Activated CD4-positive, CD25-positive, alpha-beta regulatory T cell (primary cell): ENCODE measurements at places on chromosomes 3 and 15.
A peak's percentile ranks its signal among the peaks of the same experiment; 100 is the strongest.

DNA sequence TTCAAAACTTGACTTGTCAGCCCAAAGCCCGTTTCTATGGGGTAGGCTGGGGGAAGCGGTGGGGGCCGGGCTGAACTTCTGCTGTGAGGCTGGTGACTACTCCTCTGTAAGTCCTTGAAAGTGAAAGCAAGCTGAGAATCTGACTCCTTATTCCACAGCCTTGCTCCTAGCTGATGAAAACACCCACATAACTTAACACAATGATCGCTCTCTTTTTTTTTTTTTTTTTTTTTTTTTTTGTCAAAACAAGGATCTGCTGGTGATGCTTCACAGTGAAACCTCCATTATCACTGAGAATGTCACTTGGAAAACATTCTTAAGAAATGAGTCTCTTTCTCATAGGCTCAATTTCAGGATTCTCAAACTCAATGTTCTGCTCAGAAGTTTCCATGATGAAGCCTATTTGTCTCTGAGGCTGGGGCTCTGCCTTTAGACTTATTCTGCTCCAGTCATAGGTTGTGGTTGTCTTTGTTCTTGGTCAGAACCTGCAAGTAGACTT, 31.4 kb upstream of the TKT start:
- DNase-seq: no peak

DNA sequence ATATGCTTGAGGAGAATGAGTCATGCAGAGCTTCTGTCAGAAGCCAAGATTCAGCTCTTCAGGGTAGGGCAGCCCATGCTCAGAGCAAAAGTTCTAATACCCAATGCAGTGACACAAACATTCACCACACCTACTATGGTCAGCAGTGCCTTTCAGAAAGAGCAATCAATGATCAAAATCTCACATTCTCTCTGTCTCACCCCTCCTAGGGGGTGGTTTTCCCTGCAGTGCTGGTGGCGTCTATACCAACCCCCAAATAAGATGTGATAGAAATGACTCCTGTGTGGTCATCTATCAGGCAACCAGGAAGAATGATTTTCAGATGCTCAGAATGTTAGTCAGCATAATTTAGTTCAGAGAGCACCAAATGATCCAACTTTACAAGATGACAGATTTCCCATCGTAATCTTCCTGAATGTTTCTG, 385.3 kb downstream of the NTRK3 start:
- DNase-seq: no peak

DNA sequence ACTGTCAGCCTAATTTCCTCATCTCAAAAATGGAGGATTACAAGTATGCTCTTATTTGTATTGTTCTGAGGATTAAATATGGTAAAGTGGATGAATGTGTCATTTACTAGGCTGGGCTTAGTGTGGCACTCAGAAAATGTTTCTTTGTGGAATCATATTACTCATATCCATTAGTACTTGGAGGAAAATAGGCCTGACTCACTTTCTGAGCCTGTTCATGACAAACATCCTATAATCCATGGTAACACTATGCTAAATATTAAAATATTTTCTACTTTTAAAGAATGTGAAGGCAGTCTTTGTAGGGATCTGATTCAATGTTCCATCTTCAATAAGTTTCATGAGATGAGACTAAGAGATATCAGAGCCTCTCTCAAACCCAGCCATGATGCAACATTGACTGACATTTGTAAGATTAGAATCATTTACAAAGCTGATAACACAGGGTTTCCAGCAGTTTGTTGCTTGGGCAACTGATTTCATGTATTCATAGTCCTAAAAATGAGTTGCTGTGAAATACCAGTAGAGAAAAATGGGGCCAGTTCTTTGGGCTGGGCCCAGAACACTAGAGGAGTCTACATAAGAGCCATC, 1048.5 kb downstream of the NTRK3 start:
- no peak for DNase-seq

- no peak for DNase-seq
These were observed 11.6 kb upstream of the VGLL4 start for GRCh38 chr3:11655196-11655928.

DNA sequence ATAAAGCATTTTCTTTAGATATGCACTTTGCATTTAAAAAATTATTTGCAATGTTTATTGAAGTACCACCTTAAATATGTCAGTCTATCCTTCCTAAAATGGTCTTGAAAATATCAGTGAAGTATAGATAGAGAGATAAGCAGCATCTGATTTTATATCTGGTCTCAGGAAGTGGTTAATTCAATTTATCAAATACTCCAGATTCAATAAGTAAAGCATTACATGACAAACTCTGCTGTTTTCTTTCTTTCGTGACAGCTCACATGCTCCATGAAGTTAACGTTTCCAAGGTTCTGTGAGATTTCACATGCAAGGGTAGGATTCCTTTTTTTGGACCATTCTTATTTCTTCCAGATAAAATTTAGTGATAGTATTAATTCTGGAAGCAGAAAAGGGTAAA, 775.4 kb upstream of the ROBO1 start:
- DNase-seq: no peak

DNA sequence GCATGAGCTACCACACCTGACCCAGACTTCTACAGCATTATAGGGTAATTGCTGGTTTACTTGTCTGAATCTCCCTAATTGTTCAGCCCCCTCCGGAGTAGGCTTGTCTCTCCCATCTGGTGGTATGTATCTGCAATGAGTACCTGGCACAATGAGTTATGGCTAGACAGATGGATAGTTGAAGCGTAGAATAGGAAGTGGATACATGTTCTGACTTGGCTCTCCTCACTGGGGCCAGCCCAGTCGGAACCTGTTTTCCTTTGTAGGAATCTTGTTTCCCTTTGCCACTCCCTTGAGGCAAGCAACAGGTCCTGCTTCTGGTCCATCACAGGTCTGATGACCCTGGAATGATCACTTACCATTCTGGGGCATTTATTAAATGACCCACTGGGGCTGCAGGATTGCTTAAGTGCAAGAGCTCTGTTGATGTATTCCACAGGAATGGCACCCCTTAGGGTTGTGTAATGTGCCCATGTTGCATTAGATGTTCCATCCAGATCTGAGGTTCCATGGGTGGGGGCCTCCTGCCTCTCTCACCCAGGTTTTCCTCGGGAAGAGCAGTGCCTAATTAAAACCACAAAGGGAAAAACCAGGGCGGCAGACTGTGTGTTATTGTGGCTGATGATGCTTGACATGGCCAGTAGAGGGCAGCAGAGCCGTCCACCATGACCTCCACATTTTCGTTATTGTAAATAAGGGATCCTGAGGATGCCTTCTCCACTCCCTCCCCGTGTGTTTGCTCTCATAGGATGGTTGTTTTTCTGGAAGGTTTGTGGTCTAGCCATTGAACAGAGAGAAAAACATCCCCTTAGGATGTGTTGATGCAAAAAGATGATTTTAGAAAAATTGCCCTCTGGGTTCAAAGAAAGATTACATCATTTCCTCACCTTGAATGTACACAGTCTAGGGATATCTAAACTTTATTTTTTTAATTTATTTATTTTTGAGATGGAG, 58.0 kb downstream of the CMTM8 start:
- peak; percentile 11 for DNase-seq

DNA sequence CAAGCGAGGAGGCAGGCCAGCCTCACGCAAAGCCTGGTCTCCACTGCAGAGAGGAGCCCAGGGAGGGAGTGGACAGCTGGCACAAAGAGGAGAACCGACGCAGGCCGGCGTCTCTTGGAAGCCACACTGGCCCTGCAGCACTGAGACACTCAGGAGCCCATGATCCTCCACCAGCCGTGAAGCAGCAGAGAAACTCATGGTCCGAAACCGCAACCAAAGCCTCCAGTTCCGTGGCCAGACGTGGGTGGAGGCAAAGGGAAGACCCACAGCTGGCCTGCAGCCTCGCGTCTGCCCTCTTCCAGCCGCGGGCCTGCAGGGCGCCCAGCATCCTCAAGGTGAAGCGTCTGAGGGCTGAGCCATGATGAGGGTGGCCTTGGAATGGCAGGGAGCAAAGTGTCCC, 62.2 kb upstream of the SEC61A1 start:
- DNase-seq: no peak

GRCh38 chr15:62067448-62068044, 769 bp downstream of the C2CD4A start:
- no peak for DNase-seq

DNA sequence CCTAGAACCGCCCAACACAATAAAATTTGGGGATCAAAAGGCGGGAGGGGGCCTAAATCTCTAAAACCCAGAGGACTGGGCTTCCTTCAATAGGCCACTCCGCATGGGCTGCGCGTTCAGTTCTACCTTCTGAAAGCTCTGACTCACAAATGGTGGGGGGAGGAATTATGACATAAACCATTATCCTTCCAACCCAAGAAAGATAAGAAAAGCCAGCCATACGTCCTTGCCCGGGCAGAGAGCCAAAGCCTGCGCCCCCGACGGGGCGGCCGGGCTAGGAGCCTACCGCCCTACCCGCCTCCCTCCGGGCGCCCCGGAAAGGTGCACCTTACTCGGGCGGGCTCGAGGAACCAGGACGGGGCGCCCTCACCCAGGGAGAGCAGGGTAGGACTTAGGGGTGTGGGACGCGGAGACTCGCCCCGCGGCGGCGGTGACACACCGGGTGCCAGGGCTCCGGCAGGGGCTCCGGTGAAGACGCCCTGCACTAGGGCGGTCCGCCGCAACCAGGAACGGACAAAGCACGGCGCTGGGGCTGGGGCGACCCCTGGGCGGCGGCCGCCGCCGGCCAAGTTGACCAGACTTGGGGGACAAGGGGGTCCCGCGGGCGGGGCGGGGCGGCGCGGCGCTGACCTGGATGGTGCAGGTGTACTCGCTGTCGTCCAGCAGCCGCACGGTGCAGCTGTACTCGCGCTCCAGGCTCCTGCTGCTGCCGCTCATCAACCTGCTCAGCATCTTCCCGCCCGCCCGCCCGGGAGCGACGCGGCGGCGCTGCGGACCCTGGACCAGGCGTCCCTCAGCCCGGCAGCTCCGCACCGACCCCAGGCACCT, 534 bp downstream of the FRMD5 start:
- peak; percentile 22 for DNase-seq

DNA sequence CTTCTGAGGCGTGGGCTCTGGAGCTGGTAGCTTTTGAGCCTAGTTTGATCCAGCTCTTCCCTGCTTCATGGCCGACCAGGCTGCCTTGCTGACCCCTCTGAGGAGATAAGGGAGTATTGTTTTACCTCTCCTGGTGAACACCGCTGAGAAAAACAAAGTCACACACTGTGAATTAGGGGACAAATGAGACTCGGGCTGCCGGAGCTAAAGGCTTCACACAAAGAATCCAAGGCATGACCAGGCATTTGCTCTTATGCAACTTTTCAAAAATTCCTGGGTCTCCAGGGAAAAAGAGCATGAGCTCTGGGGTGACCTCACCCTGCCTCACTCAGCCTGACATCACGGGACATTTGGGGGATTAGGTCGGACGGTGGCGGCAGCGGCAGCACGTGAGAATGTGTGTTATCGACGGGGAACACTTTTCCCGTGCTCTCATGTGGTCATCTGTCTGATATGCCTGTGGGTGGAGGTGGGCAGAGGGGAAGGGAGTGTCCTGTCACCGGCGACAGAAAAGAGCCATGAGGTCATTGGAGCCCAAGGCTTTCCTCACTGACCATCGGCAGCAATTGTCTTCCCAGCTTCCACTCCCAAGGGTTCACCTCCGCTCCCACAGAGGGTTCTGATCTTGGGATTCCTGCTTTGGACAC, 61.0 kb downstream of the TMEM44 start:
- DNase-seq: no peak

DNA sequence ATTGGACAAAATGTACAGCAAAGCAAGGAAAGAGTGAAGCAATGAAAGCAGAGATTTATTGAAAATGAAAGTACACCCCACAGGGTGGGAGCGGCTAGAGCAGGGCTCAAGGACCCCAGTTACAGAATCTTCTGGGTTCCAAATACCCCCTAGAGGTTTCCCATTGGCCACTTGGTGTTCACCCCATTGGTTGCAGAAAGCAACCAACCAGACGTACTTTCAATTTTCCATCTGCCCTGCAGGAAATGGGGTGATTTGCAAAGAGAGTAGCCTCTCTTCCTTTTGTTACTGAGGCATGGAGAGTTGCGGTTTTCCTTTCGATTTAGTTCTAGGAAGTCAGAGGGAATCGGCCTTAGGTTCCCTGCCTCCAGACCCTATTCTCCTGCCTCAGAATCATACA, 2.4 kb downstream of the PML start:
- DNase-seq: no peak

- DNase-seq: no peak
These were observed 114.3 kb downstream of the FAM43A start for GRCh38 chr3:194800002-194800401.

DNA sequence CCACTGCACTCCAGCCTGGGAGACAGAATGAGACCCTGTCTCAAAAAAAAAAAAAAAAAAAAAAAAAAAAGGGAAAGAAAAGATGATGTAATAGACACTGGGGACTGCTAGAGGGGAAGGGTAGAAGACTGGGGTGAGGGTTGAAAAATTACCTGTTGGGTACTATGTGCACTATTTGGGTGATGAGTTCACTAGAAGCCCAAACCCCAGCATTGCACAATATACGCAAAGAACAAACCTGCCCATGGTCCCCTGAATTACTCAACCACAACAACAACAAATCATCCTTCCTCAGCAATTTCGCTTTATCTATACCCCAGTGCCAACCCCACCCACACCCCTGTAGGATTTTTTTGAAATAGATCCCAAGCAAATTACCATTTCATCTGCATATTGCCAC, 13.5 kb downstream of the NIPA1 start:
- DNase-seq: no peak

DNA sequence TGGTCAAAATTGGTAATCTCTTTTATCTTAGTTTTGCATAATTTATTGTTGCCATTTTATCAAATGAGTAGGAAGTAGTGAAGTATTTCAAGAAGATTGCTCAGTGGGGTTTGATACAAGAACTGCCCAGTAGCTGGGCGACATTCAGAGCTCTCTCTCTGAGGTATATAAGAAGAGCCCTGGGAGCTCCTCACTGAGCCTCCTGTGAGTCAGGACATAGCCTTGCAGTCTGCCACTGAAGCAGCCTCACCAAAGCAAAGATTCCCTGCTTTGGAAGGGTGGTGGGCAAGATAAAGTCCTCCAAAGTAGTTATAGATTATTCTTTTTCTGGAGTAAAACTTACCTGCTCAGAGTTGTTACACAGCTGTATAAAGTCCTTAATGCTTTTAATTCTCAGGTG, 26.1 kb downstream of the SKIL start:
- no peak for DNase-seq

DNA sequence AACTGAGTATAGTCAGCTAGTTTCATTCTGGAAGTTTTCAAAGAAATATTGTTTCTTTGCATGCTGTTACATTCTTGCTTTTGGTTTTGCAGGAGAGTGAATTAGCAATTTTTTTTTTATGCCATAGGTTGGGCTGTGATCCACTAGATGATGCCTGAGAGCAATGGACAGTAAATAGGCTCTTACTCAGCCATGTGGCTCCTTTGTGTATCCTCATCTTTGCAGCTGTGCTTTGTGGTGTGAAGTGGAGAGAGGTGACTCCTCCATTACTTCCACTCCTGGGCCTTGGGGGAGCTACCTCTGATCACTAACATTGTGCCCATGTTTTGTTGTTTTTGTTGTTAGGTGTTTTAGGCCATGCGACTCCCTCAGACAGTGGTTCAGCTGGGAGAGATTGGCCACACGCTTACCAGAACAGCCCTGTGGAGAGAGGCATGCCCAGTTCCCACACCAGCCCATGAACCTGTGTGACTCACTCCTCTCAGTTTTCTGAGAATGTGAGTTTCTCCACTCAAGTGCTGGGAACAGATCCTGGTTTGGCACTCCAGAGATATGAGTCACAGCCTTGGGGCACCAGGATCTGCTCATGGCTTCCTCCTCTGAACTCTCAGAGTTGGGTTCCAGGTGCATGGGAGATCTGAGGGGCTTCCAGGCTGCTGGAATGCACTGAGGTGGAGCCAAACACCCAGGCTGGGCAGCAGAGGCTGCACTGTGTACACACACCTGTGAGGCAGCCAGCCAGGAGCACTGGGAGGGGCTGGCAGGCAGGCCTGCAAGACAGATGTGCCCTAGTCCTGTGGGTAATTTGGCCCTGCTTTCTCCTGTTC, 785.3 kb downstream of the ROBO2 start:
- DNase-seq: no peak
